K562 (cell line): ENCODE measurements at places on chromosomes 7 and 10. TPM values are rescaled to one million over a fixed set of nuclear protein-coding genes. Genes with fewer than 3 reads are reported as not detected.

ATRNL1 gene
- 0.18 TPM in 2 replicates for total RNA-seq

DNA sequence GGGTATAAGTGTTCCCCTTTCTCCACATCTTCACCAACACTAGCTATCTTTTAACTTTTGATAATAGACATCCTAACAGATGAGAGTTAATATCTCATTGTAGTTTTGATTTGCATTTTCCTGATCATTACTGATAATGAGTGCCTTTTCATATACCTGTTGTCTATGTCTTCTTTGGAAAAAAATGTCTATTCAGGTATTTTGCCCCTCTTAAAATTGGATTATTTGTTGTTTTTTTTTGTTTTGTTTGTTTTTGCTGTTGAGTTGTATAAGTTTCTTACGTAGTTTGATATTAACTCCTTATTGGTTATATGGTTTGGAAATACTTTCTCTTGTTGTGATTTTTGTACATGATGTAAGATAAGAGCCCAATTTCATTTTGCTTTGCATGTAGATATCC, 214.7 kb downstream of the MALRD1 start:
- DNase-seq, result no peak

DNA sequence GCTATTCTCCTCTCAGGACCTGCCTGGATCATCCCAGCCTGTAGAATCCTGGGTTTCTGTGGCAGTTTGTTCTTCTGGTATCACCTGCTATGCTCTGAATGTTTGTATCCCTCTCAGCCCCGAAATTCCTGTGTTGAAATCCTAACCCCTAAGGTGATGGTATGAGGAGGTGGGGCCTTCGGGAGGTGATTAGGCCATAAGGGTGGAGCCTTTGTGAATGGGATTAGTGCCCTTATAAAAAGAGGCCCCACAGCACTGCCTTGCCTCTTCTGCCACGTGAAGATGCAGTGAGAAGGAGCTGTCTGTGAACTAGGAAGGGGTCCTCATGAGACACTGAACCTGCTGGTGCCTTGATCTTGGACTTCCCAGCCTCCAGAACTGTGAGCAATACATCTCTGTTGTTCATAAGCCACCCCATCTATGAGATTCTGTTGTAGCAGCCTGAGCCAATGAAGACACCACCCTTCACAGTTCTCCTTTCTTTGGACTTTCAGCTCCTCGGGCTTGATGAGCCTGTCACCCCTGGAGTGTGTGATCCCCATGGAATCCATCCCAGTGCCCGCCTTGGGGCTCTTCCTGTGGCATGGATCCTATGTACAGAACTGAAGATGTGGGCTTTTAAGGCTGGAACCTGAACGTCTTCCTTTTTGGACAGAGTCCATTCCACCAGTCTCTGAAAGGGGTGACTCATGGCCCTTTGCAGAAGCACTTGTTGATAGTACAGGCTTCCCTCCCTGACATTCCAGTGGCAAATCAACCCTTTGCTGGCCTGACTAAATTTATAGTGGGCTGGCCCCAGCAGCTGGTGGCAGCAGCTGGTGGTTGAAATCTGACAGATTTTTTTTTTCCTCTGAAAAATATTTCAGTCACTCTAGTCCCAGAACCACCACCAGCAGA, 138.0 kb downstream of the TACC2 start:
- no peak for DNase-seq

GRCh38 chr7:113824117-113824823, 94.5 kb downstream of the PPP1R3A start:
- no peak for DNase-seq

GRCh38 chr7:149175150-149175549, 20.2 kb upstream of the ZNF282 start:
- no peak for DNase-seq
